ENCODE measurements at places on chromosomes 3 and 15. TPM values are rescaled to one million over a fixed set of nuclear protein-coding genes. Genes with fewer than 3 reads are reported as not detected.

DNA sequence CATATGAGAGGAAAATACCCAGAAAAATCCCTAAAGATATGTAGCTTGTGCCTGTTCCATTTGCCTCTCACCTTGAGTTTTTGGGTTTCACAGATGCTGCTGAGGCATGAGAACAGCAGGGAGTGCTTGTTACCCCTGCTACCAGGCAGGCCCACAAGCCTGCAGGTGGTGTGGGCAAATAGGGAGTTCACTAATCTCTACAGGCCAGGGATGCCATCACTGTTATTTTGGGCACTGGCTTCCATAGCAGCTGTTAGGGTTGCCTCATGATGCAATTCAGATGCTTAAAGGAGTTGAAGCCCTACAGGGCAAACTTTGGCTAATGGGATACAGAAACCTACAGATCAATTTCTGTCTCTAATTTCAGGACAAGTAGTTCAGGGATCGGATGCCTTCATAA lies 873.5 kb downstream of the OTOL1 start:
- no peaks in the 10 kb centered on the region for H3K36me3 ChIP-seq
- H3K27me3 ChIP-seq: no peaks in the 10 kb centered on the region
- H3K4me1 ChIP-seq: peaks cover 23% of the 10 kb centered on the region

Gene TRNT1
- 19.2 TPM for total RNA-seq

- no peak overlapping the region for H3K27ac ChIP-seq
- H3K4me3 ChIP-seq: no peak overlapping the region
- no peaks in the 10 kb centered on the region for H3K36me3 ChIP-seq
- H3K4me1 ChIP-seq: peaks cover 18% of the 10 kb centered on the region
- DNase-seq: no peak
Observed at GRCh38 chr3:59531994-59532393, 482.2 kb upstream of the CFAP20DC start.

Gene PPARG
- total RNA-seq: 3.7 TPM

DNA sequence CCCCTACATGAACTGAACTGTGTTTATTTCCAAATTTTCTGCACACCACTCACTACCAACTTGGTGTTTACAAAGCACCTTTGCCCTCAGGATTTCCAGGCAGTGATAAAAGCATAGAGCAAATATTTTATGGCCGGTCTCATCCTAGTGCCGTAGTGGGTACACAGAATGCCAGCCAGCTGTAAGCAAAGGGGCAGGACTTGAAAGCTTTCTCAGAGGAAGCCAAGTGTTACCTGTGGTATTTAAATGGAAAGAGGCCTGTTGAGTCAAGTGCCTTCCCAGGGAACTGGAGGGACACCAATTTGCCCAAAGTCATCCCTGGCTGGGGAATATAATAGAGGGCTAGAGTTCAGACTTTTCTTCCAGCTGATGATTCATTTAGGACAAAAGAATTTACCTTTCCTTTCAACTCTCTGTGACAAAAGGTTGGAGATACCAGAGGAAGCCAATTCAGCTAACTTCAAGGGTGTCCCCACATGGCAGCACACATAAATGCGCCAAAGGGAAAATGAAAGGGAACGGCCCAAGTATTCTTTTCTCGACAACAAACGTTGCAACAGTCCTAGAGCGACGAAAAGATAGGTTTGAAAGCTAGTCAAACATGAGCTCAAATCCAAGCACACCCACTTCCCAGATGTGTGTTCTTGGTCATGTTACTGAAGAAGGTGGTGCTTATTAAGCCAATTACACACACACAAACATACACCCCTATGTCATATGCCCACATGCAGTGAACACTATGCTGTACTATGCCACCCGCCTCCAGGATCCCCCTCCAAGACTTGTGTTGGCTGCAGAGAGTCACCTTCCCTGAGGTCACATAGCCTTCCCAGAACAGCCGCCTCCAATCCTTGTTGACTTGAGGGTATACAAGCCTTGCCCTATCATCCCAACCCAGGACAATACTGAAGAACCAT lies 27.7 kb downstream of the MAGI1 start:
- no peak for DNase-seq
- peaks cover 38% of the 10 kb centered on the region for H3K4me1 ChIP-seq

DNA sequence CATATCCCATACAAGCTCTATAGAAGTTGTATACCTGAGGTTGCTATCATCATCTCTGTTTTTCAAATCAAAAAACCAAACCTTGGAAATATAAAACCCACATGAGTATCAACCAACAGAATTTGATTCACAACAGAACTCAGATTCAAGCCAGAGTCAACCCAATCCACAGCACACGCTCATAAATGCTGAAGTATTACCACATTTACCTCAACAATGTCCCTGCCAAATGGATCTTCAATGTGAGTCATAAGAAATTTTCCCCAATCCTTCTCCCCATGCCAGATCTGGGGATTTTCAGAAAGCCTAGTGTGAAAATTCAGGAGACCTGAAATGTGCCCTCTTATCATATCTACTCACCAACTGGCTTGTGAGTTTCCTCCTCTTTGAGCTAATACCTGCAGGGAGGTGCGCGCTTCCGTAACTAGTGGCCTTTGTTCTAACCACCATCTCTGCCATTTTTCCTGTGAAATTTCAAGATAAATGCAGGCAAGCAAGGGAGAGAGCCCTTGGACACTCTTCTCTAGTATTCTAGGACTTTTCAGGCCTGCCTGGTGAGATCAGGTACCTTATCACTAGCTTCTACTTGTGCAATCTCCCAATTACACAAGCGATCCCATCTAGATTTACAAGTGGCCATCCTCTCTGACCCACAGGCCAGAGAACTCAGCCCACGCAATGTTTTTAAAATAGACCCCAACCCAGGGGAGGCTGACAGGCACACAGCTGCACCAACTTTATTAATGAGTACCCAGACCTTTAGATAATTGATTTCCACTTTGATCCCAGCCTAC lies 1076.9 kb upstream of the CFAP20DC start:
- no peaks in the 10 kb centered on the region for H3K27me3 ChIP-seq
- no peak overlapping the region for H3K4me3 ChIP-seq
- H3K36me3 ChIP-seq: no peaks in the 10 kb centered on the region
- no peak overlapping the region for H3K27ac ChIP-seq

GRCh38 chr3:4597208-4597985 lies 104.2 kb downstream of the ITPR1 start:
- no peaks in the 10 kb centered on the region for H3K4me1 ChIP-seq
- H3K27me3 ChIP-seq: peaks cover 19% of the 10 kb centered on the region
- H3K27ac ChIP-seq: no peak overlapping the region
- no peaks in the 10 kb centered on the region for H3K36me3 ChIP-seq
- no peak overlapping the region for H3K4me3 ChIP-seq
- DNase-seq: no peak

- H3K27ac ChIP-seq: no peak overlapping the region
- H3K4me1 ChIP-seq: no peaks in the 10 kb centered on the region
- DNase-seq: no peak
- peaks cover 5% of the 10 kb centered on the region for H3K27me3 ChIP-seq
- no peaks in the 10 kb centered on the region for H3K36me3 ChIP-seq
Observed at GRCh38 chr3:37610529-37610928, 251.2 kb upstream of the CTDSPL start.

Gene OCA2
- total RNA-seq: not detected

DNA sequence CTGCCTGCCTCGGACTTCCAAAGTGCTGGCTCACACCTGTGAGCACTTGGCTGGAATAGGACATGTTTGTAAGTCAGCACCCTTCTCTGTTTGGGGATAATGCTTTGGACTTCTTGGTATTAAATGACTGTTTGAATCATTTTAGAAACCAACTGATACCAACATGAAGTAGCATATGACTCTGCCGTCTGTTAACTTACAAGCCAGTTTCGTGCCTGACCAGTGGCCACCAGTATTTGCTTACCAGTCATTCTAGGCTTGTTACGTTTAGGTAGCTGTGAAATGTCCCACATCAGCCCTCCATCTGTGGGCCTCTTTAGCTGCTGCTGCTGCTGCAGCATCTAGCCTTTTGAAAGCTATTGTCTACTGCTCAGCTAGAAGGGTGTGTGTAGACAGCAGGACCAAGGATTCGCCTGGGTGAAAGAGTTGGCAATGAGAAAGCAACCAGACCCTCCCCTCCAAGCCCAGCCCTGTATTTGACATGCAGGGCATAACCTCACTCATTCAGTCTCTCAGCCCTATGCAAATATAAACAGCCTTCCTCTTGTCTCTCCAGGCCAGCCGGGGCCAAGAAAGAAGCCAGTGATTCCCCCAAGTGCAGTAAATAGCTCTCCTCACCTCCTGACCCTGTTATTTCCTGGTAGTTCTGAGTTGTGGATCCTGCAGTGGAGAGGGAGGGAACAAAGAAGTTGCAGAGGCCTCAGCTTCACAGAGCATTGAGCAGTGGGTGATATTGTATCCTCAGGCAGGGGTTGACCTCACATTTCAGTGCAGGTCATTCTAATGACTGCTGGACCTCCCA lies 51.0 kb downstream of the NKIRAS1 start:
- DNase-seq: peak; percentile 4
- peaks cover 66% of the 10 kb centered on the region for H3K4me1 ChIP-seq
- H3K27ac ChIP-seq: peak overlapping the region; percentile 39

GRCh38 chr15:71565631-71566160 lies 244.7 kb upstream of the NR2E3 start:
- H3K4me1 ChIP-seq: peaks cover 37% of the 10 kb centered on the region
- peaks cover 4% of the 10 kb centered on the region for H3K27me3 ChIP-seq
- no peak overlapping the region for H3K4me3 ChIP-seq
- DNase-seq: no peak
- no peak overlapping the region for H3K27ac ChIP-seq
- H3K36me3 ChIP-seq: peaks cover 9% of the 10 kb centered on the region

DNA sequence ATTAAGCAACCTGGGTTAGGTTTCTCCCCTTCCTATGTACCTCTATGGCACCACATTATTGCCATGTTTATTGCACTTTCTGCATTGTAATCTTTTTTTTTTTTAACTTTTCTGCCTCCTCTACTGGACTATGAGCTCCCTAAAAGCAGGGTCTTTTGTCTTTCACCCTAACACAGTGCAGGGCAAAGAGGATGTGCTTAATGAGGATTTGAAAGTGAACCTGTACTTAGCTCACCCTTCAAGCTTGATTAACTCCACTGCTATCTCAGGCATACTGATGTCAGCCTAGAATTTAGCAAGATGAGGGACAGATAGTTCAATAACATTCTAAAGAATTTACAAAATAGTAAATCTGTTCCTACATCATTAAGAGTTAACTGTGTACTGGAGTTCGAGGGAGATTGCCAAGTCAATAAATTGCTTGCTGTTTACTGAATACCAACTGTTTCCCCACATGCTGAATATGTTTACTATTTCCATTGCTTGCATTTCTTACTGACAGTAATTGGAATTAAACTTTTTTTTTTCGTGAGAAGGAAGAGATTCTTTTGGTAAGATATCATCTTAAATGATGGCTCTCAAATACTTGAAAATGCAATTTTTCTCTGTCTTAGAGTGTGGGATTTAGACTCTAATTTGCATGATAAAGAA lies 15.7 kb upstream of the PPARG start:
- no peak overlapping the region for H3K4me3 ChIP-seq
- H3K4me1 ChIP-seq: no peaks in the 10 kb centered on the region
- no peak for DNase-seq
- H3K27ac ChIP-seq: no peak overlapping the region
- peaks cover 10% of the 10 kb centered on the region for H3K27me3 ChIP-seq

DNA sequence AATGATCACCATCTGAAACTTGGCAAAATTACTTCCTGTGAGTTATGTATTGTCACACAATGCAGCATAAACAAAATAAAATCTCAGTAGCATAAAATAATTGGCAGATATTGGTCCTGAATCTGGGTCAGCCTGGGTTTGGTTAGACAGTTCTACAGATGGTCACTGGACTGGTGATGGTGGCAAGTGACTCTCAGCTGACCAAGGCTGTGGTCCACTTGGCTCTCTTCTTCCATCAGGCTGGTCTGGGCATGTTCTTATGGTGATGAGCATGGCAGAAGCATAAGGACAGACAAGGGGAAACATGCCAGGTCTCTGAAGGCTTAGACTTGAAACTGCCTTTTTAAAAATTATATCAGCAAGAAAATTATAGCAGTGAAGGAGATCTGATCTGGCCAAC lies 1205.0 kb upstream of the EPHA6 start:
- H3K27ac ChIP-seq: no peak overlapping the region
- peaks cover 6% of the 10 kb centered on the region for H3K36me3 ChIP-seq
- no peak for DNase-seq
- H3K4me3 ChIP-seq: no peak overlapping the region
- H3K4me1 ChIP-seq: no peaks in the 10 kb centered on the region

Gene SLC28A1
- not detected for total RNA-seq

Gene VWA5B2
- not detected for total RNA-seq

DNA sequence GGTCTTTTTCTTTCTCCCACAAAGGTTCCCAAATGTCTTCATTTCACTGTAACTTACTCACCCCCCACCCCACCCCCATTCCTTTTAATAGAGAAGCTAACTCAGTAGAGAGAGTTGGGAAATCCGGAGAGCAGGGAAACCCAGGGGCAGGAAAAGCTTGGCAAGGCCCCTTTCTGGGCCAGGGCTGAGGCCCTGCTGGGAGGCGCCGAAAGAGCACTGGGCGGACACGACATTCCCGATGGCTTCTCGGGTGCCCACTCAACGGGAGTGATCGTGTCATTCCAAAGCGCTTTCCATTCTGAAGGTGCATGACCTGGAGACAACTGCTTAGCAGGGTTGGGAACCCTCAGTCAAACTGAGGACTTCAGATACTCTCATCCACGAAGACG lies 1.6 kb upstream of the DALRD3 start:
- H3K4me1 ChIP-seq: peaks cover 49% of the 10 kb centered on the region
- H3K27me3 ChIP-seq: peaks cover 2% of the 10 kb centered on the region
- peaks cover 37% of the 10 kb centered on the region for H3K36me3 ChIP-seq
- no peak for DNase-seq

Gene KBTBD8
- 1.6 TPM for total RNA-seq

Gene CPA3
- total RNA-seq: 0.82 TPM

GRCh38 chr15:63818191-63818590 lies 15.6 kb downstream of the HERC1 start:
- H3K27me3 ChIP-seq: no peaks in the 10 kb centered on the region
- no peak for DNase-seq
- no peak overlapping the region for H3K4me3 ChIP-seq

DNA sequence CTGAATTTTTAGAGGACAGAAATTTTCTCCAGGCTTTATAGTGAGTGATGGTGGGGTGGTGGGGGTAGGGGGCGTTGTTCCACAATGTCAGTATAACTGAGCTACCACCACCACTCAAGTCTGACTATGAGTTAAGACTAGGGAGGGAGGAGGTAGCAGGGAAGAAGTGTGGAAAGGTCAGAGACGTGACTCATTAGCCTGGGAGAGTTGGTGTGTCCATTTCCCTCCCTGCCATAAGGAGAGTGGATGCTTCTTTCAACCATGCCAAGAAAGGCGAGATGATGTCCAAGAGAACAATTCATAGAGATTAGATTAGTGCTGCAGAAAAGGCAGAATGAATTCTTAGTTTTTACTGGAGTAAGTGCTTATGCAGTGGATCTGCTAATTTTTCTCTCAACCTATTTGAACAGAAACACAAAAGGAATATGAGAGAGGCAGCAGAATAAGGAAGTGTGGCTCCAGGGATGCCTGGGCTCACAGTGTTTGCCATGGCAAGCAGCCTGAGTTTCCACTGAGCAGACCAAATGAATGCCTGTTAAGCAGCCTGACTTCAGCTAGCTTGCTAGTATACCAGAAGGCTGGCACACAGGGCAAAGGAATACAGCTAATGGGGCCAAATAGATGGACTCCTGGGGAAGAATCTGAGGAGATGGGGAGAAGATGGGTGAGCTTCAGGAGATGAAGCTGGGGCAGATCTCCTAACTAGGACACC lies 708.9 kb downstream of the NTRK3 start:
- peaks cover 2% of the 10 kb centered on the region for H3K27me3 ChIP-seq
- no peaks in the 10 kb centered on the region for H3K36me3 ChIP-seq
- no peak for DNase-seq
- no peak overlapping the region for H3K27ac ChIP-seq
- H3K4me3 ChIP-seq: no peak overlapping the region
- no peaks in the 10 kb centered on the region for H3K4me1 ChIP-seq
